ENCODE measurements at places on chromosomes 5 and 9. TPM values are rescaled to one million over a fixed set of nuclear protein-coding genes. Genes with fewer than 3 reads are reported as not detected.

OTP gene
- not detected for total RNA-seq

TMEM215 gene
- total RNA-seq = not detected

SPATA31C1 gene
- not detected for total RNA-seq

SPINK1 gene
- total RNA-seq = not detected

HTR1A gene
- total RNA-seq = not detected

LCN15 gene
- not detected for total RNA-seq

RPS14 gene
- total RNA-seq = 4,846 TPM

TICAM2 gene
- not detected for total RNA-seq

SPATA31E1 gene
- not detected for total RNA-seq

FREM1 gene
- total RNA-seq = not detected

NOP16 gene
- total RNA-seq = 49.4 TPM

UBLCP1 gene
- total RNA-seq = 56.1 TPM

SLCO4C1 gene
- total RNA-seq = 0.03 TPM

TNFSF15 gene
- not detected for total RNA-seq

FBP2 gene
- not detected for total RNA-seq

PTPN3 gene
- 9.2 TPM for total RNA-seq

PCDHGA12 gene
- total RNA-seq = 0.20 TPM

SLC25A25 gene
- total RNA-seq = 15.5 TPM

FCN1 gene
- total RNA-seq = not detected

CER1 gene
- total RNA-seq = not detected

BTNL8 gene
- total RNA-seq = 0.32 TPM

C9orf153 gene
- 0.40 TPM for total RNA-seq

TARS1 gene
- 468 TPM for total RNA-seq
